ENCODE measurements at places on chromosomes 16 and 17.

DNA sequence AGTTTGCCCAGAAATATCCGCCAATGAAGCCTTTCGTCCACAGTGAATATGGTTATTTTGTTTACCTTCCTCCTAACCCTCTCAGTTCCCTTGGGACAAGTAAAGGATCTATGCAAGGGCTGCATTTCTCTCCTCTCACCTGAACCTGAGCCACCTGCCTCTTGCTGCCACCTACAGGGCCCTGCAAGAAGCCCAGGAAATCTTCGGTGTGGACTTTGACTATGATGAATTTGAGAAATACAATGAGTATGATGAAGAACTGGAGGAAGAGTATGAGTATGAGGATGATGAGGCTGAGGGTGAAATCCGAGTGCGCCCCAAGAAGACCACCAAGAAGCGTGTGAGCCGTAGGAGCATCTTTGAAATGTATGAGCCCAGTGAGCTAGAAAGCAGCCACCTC, 14.0 kb downstream of the SUPT6H start:
- DNase-seq: no peak

- DNase-seq: no peak
These were observed 816.9 kb downstream of the CDH11 start for GRCh38 chr16:64304951-64305350.

GRCh38 chr16:50627419-50627818, 53.7 kb downstream of the SNX20 start:
- peak; percentile 61 for DNase-seq

DNA sequence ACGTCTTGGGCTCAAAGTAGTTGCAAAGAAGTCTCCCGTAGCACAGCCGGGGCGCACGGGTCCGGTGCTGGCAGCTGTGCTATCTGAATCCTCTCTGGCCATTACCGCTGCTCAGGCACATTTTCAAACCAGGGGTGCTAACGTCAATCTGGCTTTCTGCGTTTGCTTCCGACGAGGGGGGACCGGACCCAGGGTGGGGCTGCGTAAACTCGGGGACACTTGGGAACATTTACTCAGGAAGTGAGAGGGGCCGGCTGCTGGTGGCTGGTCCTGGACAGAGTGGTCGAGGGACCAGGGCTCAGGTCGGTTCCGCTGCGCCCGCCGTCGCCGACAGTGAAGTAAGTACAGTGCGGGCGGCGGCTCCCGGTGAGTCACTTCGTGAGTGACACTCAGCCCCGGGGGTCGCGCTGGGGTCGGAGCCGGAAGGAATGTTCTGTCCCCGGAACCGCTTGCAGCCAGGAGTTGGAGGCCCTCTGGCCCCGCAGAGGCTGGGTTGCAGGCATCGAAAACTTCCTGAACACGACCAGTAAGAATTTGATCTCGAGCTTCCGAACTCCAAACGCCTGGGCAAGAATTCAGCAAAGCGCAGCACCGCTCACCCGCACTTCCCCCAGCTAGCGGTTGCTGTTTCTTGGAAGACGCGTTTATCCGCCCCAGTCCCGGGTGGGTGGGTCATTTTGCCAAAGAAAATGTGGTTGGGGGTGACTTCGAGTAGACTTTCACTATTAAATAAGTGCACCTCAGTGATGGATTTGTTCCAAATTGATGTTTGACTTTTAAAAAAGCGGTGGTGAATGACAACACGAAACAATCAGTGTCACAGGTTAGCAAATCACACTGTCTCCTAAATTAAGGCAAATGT, 1.4 kb upstream of the HS3ST3B1 start:
- no peak for DNase-seq

DNA sequence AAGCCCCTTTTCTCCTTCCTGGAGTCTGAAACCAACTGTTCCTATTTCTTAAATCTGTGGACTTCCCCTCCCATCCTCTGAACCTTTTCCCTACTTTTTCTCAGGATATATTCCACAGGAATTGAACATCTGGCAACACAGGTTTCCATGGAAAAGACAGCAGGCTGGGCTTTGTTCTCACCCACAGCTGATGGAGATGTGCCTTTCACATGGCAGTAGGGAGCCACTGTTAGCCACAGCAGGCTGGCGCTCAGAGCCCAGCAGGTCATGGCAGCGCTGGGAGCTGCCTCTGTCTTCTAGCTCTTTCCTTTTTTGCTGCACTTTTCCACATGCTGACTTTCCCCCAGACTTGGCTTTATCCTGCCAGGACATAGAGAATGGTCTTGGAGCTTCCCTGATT, 116.4 kb upstream of the NLRP1 start:
- DNase-seq: no peak

GRCh38 chr16:19499481-19499880, 22.4 kb downstream of the GDE1 start:
- DNase-seq: no peak

GRCh38 chr17:28661635-28662526, at the start of the genes SDF2 and SUPT6H:
TSS of gene SDF2 (minus strand) at chr17:28661906. CDS start at chr17:28661876, 30 bp downstream.
TSS of gene SUPT6H (plus strand) at chr17:28662205. CDS start at chr17:28673402, 11,197 bp downstream.
- DNase-seq: peak; percentile 92
